ENCODE measurements at places on chromosomes 12 and 14.

DNA sequence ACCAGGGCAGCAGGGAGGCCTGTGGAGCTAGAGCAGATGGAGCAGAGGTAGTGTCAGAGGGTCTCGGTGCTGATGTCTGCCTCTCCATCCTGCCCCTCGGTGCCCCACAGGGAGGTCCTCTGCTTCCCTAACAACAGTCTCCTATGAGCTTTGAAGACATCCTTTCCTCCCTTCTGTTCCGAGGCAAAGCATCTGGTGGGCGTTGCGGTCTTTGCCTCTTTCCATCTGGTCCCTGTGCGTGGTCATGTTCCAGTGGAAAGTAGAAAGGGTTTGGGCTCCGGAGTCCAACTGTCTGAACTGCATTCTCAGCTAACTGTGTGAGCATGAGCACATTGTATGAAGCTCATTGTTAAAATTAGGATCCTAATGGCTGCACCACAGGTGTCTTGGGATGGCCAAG, 370.6 kb downstream of the AACS start:
- no peak for DNase-seq

GRCh38 chr14:24296341-24297157, 3.0 kb downstream of the DHRS1 start:
- no peak for DNase-seq

GRCh38 chr12:122310626-122311333, 44.5 kb upstream of the VPS33A start:
- DNase-seq: no peak

- no peak for DNase-seq
Observed at GRCh38 chr12:43884683-43885410, 49.0 kb downstream of the TMEM117 start.

DNA sequence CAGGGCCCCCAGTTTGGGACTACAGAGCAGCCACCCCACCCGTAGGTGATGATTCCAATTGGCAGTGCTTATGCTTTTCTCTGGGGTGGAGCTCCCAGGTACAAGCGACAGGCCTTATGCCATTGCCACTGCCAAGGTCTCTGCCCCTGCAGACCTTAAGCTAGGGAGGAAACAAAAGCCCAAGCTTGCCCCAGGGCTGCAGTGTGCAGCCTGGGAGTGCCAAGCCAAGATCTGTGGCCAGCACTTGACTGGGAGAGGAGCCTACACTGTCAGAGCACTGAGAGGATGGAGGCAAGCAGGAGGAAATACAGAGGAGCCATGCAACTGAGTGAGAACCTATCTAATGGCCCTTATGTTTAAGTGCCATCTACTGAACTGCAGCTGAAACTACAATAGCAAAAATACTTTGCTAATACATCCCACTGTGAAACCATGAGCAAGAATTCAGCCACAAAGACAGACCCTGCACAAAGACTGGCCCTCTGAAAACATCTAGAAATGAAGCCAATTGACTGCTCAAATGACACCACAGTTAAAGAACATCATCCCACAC, 17.7 kb upstream of the ASCL1 start:
- no peak for DNase-seq

- no peak for DNase-seq
Observed at GRCh38 chr12:6471989-6472360, 1.5 kb upstream of the VAMP1 start.

DNA sequence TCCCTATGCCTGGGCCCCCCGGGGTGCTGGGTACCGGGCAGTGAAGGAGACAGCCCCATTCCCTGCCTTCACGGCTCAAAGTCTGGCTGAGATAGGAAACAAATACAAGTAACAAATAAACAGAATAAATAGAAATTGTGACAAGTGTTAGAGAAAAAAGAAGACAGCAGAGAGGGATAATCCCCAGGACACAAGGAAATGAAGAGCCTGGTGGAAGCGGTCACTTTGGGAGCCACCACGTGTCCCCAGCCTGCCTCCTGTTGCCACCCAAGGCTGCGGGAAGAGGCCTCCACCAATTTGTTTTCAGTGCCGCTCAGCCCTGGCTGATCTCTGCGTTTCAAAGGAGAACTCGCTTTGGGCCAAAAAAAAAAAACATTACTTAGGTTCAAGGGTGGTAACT, 31.2 kb downstream of the RBM19 start:
- DNase-seq: no peak

DNA sequence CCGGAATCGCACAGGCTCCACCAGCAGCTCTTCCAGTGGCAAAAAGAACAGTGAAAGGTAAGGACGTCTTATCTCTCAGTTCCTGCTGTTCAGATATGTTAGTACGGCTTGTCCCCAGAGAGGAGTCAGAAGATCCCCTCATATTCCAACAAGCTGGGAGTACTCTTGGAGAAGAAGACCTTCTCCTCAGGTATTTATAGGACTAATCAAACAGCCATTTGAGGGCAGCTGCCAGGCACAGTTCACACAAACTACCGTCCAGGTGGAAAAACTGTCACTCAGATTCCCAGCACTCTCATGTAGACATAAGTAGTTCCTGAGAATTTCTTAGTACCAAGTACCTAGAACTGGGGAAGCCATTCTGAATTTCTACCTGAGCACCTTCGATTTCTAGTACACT, 85.3 kb downstream of the EML1 start:
- no peak for DNase-seq

GRCh38 chr12:117674313-117674712, 294.5 kb downstream of the KSR2 start:
- no peak for DNase-seq

- DNase-seq: no peak
Observed at GRCh38 chr12:2221030-2221621, 168.3 kb downstream of the CACNA1C start.

DNA sequence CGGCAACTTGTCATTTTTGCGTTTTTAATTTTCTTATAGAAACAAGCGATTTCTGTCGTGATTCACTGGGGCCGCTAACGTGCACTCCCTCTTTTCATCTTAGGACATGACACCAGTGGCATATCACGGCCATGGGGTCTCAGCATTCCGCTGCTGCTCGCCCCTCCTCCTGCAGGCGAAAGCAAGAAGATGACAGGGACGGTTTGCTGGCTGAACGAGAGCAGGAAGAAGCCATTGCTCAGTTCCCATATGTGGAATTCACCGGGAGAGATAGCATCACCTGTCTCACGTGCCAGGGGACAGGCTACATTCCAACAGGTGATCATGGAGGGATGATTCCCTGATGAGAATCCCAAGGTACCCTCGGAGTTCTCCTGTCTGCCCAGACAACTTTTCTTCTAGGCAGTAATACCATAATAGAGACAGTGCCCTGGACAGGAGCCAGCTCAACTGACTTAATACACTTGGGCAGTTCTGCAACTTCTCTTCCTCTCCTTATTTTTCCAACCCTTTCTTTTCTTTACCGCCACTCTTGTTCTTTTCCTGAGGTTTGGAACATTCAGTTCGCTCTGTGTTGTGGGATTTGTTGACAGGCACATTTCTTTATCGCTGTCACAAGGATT, 821 bp downstream of the TMEM106C start:
- peak; percentile 21 for DNase-seq

DNA sequence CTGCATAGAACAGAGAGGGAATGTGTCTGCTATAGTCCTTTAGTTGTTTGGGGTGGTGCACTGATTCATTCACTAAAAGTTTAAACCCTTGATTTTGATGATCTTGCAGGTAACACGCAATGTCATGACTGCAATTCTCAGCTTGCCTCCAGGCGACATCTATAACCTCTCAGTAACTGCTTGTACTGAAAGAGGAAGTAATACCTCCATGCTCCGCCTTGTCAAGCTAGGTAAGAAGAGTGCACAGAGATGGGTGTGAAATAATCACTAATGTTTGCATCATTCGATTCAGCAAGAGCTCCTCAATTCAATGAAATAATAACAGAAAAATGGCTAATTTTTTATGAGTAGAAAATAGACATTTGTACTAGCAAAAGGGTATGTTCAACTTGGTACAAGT, 203.7 kb downstream of the PTPRO start:
- DNase-seq: no peak

- no peak for DNase-seq
Observed at GRCh38 chr14:63460680-63461369, 82.4 kb downstream of the PPP2R5E start.

GRCh38 chr14:100443603-100444002, 120.5 kb downstream of the SLC25A47 start:
- DNase-seq: no peak

DNA sequence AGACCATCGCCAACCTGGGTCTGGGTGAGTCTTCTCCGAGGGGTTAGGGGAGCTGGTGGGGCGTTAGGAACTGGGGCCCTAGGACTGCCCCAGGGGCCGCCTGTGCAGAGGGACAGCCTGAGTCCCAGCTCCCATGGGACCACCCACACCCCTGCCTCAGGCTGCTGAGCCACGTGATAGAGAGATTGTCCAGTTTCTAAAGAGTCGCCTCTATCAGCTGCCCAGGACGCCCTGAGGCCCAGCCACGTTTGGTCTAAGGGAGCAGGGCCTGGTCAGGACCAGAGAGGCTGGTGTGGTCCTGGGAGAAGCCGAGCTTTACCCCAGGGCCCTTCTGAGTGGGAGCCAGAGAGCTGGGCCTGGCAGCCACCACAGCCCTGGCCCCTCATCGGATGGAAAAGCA, 107.1 kb downstream of the LGMN start:
- no peak for DNase-seq

GRCh38 chr12:65308601-65309071, 30.2 kb downstream of the MSRB3 start:
- no peak for DNase-seq

- no peak for DNase-seq
Observed at GRCh38 chr12:12501121-12501520, 61.5 kb downstream of the DUSP16 start.

DNA sequence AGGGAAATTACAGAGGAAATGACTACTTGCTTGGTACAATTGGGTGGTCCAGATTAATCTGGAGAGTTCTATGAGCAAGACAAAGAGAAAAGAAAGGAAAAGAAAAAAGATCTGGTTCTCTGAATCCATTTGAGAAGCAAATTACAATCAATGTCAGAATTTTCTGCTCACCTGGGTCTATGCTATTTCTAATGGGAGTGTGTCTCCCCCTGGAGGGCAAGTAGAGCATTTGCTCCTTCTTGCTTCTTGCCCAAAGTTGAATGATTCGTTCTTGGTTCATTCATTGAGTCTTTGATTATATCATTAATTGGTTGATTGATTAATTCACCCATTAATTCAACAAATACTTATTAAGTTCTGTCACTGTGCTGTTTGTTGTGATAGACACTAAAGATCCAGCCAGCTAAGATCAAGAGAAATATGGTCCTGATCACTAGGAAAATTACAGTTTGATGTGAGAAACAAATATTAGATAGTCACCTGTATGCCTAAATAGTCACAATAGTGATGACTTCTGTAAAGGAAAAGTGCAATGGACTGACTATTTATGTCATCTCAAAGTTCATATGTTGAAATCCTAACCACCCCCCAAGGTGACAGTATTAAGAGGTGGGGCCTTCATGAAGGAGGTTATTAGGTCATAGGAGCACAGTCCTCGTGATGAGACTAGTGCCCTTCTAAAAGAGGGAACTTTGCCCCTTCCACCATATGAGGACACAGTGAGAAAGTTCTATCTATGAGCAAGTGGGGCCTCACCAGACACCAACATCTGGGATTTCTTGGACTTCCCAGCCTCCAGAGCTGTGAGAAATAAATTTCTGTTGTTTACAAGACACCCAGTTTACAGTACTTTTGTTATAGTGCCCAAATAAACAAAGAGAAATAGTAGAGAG, 8.0 kb upstream of the ASB8 start:
- DNase-seq: peak; percentile 34

DNA sequence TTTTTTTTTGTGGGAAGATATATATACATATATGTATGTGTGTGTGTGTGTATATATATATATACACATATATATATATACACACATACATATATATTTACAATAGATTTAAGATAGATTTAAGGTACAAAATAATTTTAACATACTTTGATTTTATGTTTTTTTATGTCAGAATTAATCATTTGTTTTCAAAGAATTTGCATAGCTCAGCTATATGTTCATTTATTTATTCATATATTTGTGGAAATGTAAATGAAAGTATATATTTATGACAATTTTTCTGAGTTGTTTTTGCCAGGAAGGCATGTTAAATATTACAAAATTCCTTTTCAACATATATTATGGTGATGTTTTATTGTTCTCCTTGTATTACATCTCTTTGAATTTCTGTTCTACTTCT, 887.4 kb upstream of the NOVA1 start:
- no peak for DNase-seq

- no peak for DNase-seq
Observed at GRCh38 chr14:51188566-51189185, 51.4 kb upstream of the TMX1 start.

DNA sequence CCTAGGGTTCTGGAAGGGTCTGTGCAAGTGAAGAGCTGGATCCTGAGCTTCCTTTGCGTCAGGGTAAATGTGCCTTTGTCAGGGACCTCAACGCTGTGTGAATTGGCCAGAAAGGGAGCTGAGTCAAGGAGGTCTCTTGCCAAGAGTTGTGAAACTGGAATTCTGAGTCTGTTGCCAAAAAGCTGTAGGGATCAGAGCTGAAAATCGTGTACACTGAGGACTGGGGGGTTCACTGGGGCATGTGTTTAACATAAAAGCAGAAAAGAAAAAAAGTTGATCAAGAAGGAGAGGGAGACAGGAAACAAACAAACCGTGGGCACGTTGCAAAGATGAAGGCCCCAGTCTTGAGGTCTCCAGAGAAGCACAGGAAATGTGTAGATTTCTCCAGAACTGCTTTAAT, 1081.5 kb downstream of the VRK1 start:
- DNase-seq: no peak

GRCh38 chr14:83372271-83372670, 1838.6 kb upstream of the SEL1L start:
- DNase-seq: no peak

DNA sequence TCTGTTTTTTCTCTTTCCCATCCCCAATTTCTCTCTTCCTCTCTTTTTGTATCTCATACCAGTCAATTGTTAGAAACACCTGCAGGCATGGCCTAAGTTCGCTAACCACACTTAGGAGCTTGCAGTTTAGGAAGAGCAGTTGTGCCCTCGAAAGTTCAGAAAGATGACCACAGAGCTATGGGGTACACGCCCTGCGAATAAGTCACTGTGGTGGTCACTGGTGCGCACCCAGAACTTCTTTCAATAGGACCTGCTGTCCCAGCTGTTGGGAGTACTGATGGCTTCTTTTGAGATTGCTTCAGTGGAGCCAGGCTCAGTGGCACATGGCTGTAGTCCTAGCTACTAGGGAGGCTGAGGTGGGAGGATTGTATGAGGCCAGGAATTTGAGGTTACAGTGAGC, 362.8 kb upstream of the TMTC1 start:
- DNase-seq: no peak

- no peak for DNase-seq
Observed at GRCh38 chr12:39830171-39830570, 210.6 kb upstream of the ABCD2 start.

- no peak for DNase-seq
Observed at GRCh38 chr14:88255798-88256197, 67.3 kb downstream of the KCNK10 start.

DNA sequence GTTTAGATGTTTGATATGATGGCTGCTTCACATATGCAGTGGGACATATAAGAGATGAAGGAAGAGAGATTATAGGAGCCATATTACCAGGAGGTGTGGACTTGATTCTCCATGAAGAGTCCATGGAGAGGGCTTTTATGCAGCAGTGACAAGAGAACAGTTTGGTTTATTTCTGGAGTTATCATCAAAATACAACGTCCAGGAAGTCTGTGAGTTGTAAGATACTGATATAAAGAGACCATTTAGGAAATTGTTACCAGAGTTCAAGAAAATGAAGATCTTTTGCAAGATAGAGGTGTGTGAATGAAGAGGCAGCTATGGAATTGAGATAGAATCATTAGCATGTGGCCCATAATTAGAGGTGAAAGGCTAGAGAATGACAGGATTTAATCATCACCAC, 431.7 kb downstream of the NPAS3 start:
- DNase-seq: no peak

- DNase-seq: no peak
Observed at GRCh38 chr14:22337521-22337920, 251.5 kb downstream of the DAD1 start.

All from NCI-H748 treated with DMSO at 0.1 percent for 48 hours (cell line).